Activated CD4-positive, CD25-positive, alpha-beta regulatory T cell (primary cell): ENCODE measurements at places on chromosomes 6 and 20.

DNA sequence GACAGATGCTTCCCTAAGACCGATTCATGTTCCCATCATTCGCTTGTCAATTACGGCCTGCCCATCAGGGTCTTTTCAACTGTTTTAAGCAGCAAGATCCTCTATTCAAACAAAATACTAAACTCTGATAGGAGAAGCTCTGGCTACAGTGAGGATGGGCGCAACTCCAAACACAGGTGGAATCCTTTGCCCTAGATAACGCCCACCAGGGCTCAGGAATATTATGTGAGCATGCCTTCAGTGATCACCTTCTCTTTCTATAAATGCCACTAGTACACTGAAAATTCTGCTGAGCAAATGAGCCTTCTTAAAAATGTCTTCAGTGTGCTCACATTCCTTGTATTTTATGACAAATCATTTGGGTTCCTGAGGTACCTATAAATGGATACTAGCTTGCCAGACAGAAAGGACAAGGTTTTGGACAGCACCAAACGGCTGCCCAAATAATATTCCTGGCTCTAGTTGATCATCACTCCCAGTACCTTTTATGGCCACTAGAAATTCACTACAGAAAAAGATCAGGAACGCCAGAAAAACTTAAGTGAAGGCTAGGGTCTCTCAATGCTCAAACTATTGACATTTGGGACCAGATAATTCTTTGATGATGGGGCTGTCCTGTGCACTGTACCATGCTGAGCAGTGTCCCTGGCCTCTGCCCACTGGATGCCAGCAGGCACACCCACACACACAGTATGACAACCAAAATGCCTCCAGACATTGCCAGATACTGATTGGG is 13.1 kb downstream of the ZNF217 start:
- DNase-seq, result no peak

DNA sequence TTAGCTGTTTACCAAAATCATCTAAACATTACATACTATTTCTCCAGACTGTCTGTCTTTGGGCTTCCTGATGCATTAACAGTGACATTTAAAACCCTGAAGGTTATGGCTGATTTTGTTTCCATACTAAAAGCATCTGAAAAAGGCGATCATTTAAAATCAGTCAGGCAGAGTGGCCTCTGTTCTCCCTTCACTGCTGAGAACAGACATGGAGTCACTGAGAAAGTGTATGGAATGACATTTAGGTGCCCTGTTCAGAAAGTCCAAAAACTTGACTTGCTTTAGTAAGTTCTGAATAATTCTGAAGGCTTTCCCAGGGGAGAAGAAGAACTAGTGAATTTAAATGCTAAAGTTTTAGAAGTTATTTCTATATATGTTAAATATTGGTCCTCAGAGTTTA is 83.0 kb downstream of the MAP7 start:
- DNase-seq, result no peak

GRCh38 chr6:7933794-7934193 is 23.2 kb upstream of the TXNDC5 start:
- no peak for DNase-seq

- DNase-seq, result no peak
These were observed 1.1 kb downstream of the PTCHD4 start for GRCh38 chr6:48109944-48110343.

- no peak for DNase-seq
These were observed 7.8 kb upstream of the E2F1 start for GRCh38 chr20:33693741-33694638.

DNA sequence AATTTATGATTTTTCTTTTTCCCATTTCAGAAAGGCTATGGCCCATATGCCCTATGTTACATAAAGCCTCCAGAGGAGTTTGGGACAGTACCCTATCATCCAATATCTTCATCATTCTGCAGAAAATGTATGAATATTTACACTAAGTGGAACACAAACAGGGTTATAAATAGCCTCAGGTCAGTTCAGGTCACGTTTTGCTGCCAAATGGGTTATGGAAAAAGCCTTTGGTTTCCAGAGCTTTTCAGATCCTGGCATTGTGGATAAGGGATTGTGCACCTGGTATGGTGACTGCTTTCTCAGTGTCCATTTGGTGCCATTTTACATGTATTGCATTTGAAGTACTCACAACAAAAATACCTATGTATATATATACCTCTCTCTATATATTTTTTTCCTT is 29.4 kb downstream of the UTRN start:
- no peak for DNase-seq
